NCI-H460 (cell line): ENCODE measurements at places on chromosomes 12 and 14.

DNA sequence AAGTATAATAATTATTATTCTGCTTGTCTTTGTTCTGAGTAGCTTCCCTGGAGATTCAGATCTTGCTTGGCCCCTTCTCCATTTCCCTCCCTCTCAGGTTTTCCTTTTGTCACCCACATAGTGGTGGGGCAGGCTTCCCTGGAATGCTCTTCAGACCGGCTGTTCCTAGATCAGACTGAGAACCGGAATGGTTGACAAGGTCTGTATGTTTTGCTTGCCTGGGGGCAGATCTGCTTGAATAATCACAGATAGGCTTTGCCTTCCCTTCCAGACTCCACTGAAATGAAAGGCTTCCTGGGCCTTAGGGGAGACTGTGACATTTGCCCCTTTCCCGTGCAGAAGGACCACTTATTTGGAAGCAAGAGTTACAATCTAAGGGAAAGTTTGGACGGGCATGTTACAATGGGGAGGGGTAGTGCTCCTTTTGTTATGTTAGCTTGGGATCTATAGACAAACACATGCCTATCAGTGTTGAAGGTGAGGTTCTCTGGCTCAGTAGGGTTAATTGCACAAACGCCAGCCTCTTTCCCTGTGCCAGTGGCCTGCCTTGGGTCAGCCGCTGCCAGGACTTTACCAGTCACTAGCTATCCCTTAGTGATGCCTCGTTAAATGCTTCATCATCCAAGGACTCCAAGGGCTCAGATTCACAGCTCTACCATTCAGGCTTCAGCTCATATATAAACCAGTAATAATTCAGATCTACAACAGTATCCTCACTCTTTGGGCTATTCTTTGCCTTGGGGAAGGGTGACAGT, 178.6 kb downstream of the SNAPC1 start:
- DNase-seq: no peak

GRCh38 chr12:13570005-13570694, 373.6 kb downstream of the EMP1 start:
- no peak for DNase-seq

DNA sequence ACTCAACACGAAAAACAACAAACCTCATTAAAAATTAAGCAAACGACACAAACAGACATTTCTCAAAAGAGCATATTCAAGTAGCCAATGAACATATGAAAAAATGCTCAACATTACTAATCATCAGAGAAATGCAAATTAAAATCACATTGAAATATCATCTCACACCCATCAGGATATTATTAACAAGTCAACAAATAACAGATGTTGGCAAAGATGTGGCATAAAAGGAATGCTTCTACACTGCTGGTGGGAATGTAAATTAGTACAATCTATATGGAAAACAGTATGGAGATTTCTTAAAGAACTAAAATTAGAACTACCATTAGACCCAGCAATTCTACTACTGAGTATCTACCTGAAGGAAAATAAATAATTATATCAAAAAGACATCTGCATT, 182.2 kb downstream of the KITLG start:
- DNase-seq: no peak

DNA sequence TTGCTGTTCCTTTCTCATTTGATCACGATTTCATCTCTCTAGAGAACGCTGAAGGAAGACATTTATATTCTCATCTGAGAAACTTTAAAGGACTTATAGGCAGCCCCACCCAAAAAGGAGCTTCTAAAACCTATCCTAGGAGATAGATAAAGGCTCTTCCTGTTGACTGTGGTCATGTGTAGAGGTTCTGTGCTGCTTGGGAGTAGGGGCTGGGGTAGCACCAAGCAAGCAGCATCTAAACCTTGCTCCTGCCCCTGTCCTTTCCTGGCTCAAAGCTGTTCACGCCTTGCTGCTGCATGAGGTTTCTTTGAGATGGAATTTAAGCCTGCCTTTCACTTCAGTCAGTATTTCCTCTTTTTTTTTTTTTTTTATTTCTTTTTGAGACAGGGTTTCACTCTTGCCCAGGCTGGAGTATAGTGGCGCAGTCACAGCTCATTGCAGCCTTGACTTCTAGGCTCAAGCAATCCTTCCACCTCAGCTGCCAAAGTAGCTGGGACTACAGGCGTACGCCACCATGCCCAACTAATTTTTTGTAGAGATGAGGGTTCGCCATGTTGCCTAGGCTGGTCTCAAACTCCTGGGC, 41.4 kb downstream of the RAB35 start:
- DNase-seq: no peak

DNA sequence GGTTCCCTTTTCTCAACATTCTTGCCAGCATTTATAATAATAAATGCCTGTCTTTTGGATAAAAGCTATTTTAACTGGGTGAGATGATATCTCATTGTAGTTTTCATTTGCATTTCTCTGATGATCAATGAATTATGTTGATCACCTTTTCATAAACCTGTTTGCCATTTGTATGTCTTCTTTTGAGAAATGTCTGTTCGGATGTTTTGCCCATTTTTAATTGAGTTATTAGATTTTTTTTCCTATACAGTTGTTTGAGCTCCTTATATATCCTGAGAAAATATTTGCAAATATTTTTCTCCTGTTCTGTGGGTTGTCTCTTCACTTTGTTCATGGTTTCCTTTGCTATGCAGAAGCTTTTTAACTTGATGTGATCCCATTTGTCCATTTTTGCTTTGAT, 8.1 kb upstream of the LIMA1 start:
- DNase-seq: no peak

- DNase-seq: no peak
Measured at GRCh38 chr12:100794441-100795173, at the start of gene ANO4. Gene ANO4 (plus strand): TSS chr12:100794776. CDS start chr12:100901786, 107,010 bp downstream.

GRCh38 chr12:96006727-96007126, 10.6 kb upstream of the HAL start:
- DNase-seq: no peak

GRCh38 chr14:23555533-23555881, 564 bp upstream of the THTPA start:
- no peak for DNase-seq

- no peak for DNase-seq
Measured at GRCh38 chr12:110636516-110636915, 22.6 kb downstream of the TCTN1 start.

- no peak for DNase-seq
Measured at GRCh38 chr14:89209558-89209957, 207.5 kb downstream of the FOXN3 start.

DNA sequence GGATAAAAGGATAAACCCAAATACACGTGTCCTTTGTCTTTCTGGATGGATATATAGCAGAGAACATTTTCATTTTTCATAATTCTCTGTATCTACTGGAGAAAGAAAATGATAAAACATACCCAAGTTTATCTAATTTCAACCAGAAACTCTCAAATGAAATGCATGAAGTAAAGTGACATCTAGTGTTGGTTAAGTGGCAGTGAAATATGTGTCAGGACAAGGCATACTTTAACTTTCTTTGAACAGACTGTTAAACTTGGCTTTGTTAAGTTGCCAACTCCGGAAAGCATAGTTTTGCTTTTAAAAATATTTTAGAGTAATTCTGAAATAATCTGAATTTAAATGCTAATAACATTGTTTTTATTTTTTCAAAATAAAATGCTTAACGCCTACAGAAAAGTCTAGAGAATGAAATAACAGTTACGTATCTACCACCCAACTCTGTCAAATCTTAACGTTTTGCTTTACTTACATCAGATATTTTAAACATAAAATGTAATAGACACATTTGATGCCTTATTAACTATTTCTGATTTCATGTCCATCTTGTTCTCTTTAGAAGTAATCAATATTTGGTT, 25.2 kb upstream of the NTN4 start:
- peak; percentile 66 for DNase-seq

DNA sequence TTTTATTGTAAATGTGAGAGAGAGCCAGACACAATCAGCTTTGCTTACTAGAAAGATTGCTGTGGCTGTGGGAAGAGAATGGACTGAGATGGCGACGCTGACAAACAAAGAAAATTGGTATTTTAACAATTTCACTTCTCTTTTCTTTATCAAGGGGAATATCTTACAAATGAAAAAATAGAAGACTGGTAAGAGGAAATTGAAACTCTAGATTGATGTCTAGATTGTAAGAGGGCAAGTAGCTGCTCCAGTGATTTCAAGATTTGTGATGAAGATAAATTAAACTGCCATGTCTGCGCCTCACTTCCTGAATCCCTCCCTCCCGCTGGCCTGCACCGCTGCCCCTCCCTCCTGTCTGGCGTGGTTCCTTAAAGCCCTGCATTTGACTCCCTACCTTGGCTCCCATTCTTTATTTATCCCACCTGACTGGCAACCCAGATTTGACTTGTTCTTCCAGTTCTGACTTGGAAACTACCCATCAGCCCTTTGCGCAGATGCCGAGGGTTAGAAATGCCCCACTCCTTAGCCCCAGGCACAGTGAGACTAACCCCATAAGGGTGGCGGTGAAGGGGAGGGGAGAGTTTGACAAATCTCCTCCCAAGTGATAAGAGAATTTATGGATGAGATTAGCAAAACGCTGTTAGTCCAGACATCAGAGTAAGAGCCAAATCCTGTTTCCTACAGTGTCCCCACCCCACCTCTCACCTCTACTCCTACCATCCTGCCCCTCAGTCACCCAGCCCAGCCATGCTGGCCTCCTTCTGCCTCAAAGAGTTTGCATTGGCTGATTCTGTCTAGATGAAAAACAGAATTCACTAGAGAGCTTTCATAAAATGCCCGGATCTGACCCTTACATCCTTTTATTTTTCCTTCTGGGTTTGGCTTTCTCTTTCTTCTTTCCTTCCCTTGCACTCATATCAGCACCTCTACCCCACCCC, 125.3 kb upstream of the ATF7IP start:
- peak; percentile 80 for DNase-seq

- no peak for DNase-seq
Measured at GRCh38 chr12:93737457-93738198, 60.5 kb downstream of the CRADD start.

DNA sequence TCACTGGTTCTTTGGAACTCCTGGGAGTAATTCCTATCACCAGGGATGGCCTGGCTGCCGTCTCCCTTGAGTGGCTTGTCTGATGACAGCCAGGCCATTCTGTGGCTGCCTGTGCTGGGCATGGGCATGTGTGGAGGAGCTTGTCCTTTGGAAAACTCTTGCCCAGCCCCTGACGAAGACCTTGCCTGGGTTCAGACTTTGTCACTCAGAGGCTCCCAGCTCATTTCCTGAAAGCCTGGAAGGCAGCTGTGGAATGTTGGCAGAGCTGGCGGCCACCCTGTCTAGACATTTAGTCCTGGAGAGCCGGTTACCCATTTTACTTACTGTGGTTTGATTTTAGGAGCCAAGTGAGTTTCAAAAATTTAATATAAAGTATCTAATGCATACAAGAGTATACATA, 34.0 kb downstream of the TUNAR start:
- DNase-seq: no peak

- no peak for DNase-seq
Measured at GRCh38 chr12:112354399-112354798, 27.8 kb downstream of the HECTD4 start.

DNA sequence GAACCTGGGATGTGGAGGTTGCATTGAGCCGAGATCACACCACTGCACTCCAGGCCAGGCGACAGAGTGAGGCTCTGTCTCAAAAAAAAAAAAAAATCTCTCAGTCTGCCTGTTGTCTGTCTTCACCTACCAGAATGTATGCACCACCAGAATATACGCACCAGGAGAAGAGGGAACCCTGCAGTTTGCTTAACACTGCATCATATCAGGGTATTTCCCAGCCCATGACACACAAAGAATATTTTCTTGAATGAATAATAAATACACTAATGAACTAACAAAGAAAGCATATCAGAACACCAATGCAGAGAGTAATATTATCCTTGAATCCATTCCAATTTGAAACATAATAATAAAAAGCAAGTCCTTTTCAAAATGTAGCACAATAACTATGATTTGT, 44.2 kb upstream of the FOXN3 start:
- DNase-seq: no peak

- DNase-seq: no peak
Measured at GRCh38 chr14:72924337-72924736, 1.9 kb upstream of the DCAF4 start.

- DNase-seq: no peak
Measured at GRCh38 chr14:32709027-32709426, 229.7 kb upstream of the NPAS3 start.

GRCh38 chr14:81363746-81364378, 36.3 kb downstream of the STON2 start:
- no peak for DNase-seq

- peak; percentile 75 for DNase-seq
Measured at GRCh38 chr12:56987551-56988053, 18.7 kb downstream of the ZBTB39 start.

DNA sequence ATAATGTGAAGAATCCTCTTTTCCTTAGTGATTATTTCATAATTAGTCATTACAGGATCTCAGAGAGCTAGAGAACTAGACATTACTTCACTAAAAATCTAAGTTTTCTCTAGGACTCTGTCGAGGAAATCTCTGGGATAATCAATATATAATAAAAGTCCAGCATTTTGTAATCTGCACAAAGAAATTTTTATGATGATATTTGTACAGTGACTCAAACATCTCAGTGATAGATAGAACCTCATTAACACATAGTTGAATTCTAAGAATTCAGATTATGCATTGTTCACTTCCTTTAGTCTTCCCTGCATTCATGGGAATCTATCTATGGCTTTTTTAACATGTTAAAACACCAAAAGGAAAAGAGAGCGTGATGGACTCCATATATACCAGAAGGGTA, 11.0 kb downstream of the ITPR2 start:
- no peak for DNase-seq

DNA sequence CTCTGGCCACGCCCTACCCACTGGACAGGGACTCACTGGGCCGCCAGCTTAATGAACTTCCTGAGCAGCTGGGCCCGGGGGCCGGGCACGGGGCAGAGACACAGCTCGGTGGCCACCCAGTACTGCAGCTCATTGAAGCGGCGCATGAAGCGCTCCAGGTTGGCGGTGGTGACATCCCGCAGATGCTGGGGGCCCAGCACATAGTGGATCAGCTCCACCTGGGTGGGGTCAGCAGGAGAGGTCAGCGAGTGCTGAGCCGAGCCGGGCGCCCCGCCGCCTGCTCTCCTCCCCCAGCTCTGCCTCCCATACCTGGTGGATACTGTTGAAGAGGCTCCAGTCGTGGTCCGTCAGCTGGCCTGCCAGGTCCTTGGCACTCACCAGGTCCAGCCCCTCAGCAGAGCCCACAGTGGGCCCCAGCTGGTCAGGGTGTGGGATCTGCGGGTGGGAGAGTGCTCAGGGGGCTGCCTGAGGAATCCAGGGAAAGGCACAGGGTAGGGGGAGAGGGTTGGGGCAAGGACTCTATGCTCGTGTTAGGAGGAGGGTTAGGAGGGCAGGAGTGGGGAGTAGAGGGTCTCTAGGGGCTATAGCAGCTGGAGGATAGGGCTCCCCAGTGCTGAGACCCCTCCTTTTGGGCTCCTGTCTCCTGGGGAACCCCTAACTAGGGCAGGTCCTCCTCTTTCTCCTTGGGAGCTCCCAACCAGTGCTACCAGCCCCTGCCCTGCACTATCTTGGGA, 15.5 kb upstream of the ENDOU start:
- DNase-seq: no peak

GRCh38 chr14:102930753-102931579, 8.5 kb downstream of the AMN start:
- no peak for DNase-seq
